ENCODE measurements at places on chromosomes 7 and 10.

- H3K27ac ChIP-seq = no peak overlapping the region
- DNase-seq = peak; percentile 44
- no peaks in the 10 kb centered on the region for H3K36me3 ChIP-seq
- peaks cover 2% of the 10 kb centered on the region for H3K4me1 ChIP-seq
- H3K27me3 ChIP-seq = no peaks in the 10 kb centered on the region
- no peak overlapping the region for H3K4me3 ChIP-seq
Measured at GRCh38 chr7:64098-64915, 128.1 kb upstream of the FAM20C start.

GRCh38 chr7:120709972-120710320 lies 148.0 kb downstream of the TSPAN12 start:
- H3K4me3 ChIP-seq = no peak overlapping the region
- H3K4me1 ChIP-seq = no peaks in the 10 kb centered on the region
- H3K27me3 ChIP-seq = no peaks in the 10 kb centered on the region
- H3K36me3 ChIP-seq = no peaks in the 10 kb centered on the region
- no peak overlapping the region for H3K27ac ChIP-seq
- DNase-seq = no peak

DNA sequence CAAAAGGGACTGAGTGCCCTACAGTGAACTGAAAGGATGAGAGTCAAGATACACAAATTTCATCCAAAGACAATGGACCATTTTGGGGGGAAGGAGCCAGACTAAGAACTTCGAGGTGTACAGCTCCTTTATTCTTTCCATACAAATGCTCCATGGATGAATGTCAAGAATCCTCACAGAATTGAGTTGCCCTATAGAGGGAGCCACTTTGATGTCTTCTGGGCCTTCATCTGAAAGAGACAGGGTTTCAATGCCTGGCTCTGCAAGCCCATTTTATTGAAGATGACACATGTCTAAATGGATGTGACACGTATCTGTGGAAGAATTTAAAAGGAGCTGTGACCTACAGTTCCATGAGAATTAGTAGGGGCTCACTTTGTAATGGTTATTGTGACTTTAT lies 32.0 kb upstream of the NRG3 start:
- no peak overlapping the region for H3K4me3 ChIP-seq
- no peaks in the 10 kb centered on the region for H3K27me3 ChIP-seq
- H3K4me1 ChIP-seq = no peaks in the 10 kb centered on the region
- no peak overlapping the region for H3K27ac ChIP-seq

GRCh38 chr7:156178857-156179256 lies 366.6 kb upstream of the SHH start:
- no peak overlapping the region for H3K27ac ChIP-seq
- no peaks in the 10 kb centered on the region for H3K27me3 ChIP-seq
- no peaks in the 10 kb centered on the region for H3K4me1 ChIP-seq
- no peak for DNase-seq
- H3K36me3 ChIP-seq = no peaks in the 10 kb centered on the region

GRCh38 chr10:72058347-72058898 lies 29.9 kb downstream of the SPOCK2 start:
- H3K4me1 ChIP-seq = peaks cover 4% of the 10 kb centered on the region
- no peak overlapping the region for H3K4me3 ChIP-seq
- DNase-seq = no peak
- H3K36me3 ChIP-seq = no peaks in the 10 kb centered on the region

DNA sequence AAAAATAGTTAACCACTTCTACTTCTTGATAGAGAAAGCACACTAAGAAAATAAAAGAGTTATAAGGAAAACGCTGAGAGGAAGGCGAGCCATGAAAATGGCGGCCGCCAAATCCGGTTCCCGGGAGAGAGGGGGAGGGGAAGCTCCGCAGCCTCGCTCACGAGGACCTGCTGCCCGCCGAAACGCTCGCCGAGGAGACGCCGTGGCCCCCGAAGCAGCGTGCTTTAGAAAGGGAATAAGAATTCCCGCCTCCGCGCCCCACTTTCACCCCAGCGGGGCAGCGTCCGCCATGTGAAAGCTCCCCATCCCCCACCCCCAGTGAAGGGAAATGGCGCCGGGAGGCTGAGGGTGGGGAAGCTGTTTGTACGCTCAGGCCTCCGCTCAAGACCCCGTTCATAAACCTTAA lies 505 bp downstream of the HNRNPA2B1 start:
- H3K27ac ChIP-seq = peak overlapping the region; percentile 95
- DNase-seq = no peak
- H3K27me3 ChIP-seq = no peaks in the 10 kb centered on the region
- peaks cover 22% of the 10 kb centered on the region for H3K4me1 ChIP-seq

DNA sequence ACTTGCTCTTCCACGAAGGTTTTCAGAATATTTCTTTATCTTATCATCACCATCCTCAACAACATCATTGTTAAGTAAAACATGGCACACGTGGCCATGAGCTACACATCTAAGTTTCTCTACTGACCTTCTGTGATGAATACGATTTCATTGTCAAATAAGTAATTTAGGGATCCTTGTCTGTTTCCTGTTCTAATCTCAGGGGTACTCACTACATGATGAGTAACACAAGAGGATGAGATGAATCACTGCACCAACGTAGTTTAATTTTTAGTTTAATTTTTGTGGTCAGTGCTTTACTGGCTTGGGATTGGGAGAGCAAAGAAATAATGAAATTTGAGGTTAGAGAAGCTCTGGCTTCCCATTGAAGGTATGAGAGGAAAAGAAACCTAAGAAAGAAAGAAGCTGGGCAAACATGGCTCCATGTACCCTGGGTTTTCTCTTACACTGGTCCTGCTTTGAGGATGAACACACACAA lies 461.9 kb upstream of the KLF6 start:
- peaks cover 3% of the 10 kb centered on the region for H3K27me3 ChIP-seq
- H3K4me1 ChIP-seq = peaks cover 3% of the 10 kb centered on the region
- no peak overlapping the region for H3K27ac ChIP-seq

DNA sequence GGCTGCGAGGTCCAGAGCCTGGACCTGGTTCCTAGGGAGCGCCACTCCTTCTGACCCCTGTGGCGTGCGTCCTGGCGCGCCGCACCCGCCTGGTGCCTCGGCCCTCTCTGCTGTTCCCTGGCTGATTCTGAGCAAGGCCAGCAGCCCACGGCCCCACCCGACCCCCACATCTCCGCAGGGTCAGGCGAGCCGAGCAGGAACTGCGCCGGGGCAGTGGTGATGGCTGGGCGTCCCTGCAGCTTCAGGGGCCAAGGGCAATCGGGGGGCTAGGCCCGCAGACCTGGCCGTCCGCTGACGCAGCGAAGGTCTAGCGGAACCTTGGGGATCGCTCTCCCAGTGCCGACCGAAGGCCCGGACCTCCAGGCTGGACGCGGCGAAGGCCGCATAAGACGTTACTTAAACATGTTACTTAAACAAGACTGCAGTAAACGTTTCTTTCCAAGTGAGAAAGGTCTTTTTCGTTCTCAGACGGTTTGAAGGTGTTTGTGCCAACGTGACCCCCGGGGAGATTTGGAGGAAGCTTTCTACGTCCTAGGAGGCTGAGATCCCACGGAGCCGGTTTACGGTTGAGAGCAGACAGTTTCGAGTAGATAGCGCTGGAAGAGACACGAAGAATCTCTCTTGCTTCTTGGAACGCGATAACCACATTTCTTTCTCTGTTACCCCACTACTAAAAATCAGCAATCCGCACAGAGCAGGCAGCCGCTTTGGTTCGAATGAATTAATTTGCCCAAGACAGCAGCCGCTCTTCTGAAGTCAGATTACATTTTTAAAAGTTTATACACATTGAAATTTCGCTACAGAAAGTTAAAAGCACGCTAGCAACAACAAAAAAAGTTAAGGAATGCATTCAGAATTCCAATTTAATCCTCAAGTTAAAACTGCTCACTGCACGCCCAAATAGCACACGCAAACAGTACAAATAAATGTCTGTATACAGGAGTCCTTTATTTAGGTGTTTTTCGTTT lies 4.9 kb upstream of the NKX2-3 start:
- H3K4me1 ChIP-seq = no peaks in the 10 kb centered on the region
- H3K4me3 ChIP-seq = peak overlapping the region; percentile 19
- H3K36me3 ChIP-seq = no peaks in the 10 kb centered on the region

- H3K27ac ChIP-seq = peak overlapping the region; percentile 67
- no peak overlapping the region for H3K4me3 ChIP-seq
- no peaks in the 10 kb centered on the region for H3K27me3 ChIP-seq
- H3K4me1 ChIP-seq = peaks cover 42% of the 10 kb centered on the region
- no peaks in the 10 kb centered on the region for H3K36me3 ChIP-seq
Measured at GRCh38 chr10:30422981-30423654, 10.9 kb upstream of the MAP3K8 start.

DNA sequence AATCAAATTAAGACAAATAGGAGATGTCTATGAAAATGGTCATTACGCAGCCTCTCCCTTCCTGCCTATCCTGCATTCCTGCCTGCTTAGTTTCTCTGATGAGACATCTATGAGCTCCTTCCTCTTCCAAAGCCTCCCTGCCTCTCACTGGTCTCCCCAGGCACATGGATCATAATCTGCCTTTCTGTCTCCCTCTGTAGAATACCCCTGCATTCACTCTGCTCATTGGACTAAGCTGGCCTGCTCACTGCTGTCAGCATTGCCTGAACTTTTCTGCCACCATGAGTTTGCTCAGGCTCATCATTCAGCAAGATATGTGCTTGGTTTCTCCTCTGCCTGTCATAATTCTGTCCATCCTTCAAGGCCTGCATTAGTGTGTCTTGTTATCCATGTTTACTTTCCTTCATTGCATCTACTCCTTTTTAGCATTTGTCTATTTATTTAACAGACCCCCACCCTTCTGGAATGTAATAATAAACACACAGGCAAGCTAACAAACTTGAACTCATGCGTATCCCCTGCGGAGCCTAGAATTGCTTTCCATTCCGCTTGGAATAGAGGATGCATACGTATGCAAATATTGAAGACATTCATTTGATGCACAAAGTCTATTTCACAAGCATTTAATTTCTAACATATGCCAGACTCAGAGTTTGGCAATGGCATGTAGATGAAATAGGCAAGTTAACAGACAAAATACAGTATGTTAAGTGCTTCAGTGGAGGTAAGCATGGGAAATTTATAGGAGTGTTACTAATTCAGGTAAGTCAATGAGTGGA lies 88.3 kb downstream of the PTPRZ1 start:
- no peak overlapping the region for H3K27ac ChIP-seq
- H3K4me3 ChIP-seq = no peak overlapping the region
- no peaks in the 10 kb centered on the region for H3K36me3 ChIP-seq
- no peak for DNase-seq

- no peak overlapping the region for H3K27ac ChIP-seq
- no peak overlapping the region for H3K4me3 ChIP-seq
- H3K27me3 ChIP-seq = no peaks in the 10 kb centered on the region
- H3K36me3 ChIP-seq = no peaks in the 10 kb centered on the region
- H3K4me1 ChIP-seq = no peaks in the 10 kb centered on the region
Measured at GRCh38 chr10:77746047-77746707, 108.6 kb upstream of the KCNMA1 start.

- no peaks in the 10 kb centered on the region for H3K36me3 ChIP-seq
- no peaks in the 10 kb centered on the region for H3K4me1 ChIP-seq
- no peak overlapping the region for H3K4me3 ChIP-seq
- no peaks in the 10 kb centered on the region for H3K27me3 ChIP-seq
- DNase-seq = no peak
Measured at GRCh38 chr7:13727279-13727678, 262.2 kb downstream of the ETV1 start.

DNA sequence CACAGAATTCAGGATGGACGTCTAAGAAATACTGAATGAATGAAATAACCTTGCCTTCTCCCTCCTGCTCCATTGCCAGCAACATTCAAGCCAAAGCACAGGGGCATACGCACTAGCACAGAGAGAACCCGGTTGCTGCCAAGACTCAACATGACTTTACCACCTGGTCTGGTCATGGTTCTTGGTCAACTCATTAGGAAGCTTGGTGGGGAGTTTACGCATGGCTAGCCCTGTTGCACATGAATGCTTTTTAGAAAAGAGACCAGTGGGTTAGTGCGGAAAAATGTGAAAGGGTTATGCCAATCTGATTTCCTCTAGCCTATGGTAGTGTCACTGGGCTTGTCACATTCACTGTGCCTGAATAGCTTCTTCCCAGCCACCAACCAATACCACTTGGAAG lies 187.6 kb upstream of the NEBL start:
- peaks cover 2% of the 10 kb centered on the region for H3K27me3 ChIP-seq
- H3K4me1 ChIP-seq = no peaks in the 10 kb centered on the region
- H3K4me3 ChIP-seq = no peak overlapping the region
- no peak overlapping the region for H3K27ac ChIP-seq

DNA sequence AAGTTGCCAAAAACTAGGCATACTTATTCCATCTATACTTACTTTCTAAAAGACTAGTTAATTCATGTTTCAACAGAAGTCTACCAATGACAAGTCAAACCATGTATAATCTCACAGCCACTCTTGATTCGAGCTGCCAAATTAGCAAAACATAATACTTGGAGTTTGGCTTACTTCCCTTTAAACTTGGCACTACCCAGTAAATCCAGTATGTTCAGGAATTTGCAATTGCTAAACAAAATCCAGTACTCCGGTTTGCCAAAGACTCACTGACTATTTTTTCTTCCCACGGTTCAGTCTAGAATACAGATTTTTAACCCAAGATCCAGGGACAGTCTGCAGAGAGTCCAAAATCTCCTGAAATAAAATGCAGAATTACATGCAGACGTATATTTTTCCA lies 4.6 kb downstream of the OAT start:
- H3K27me3 ChIP-seq = no peaks in the 10 kb centered on the region
- H3K4me3 ChIP-seq = peak overlapping the region; percentile 84
- peaks cover 40% of the 10 kb centered on the region for H3K36me3 ChIP-seq

DNA sequence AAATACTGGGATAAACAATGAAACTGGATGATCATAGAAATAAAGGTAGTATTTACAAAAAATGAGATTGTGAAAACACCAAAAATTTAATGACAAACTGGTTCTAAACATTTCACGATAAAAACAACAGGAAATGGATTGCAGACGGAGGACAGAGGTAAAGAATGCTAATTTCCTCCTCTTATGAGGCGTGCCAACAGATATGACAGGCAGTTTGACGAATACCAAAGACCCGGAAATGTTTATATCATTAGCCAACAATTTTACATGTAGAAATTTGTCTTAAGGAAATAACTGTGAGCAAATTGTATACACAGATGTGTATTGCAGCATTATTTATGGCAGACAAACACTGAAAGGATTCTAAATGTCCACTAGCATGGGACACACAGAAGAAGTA lies 162.0 kb upstream of the MGMT start:
- no peak overlapping the region for H3K4me3 ChIP-seq
- DNase-seq = no peak
- no peaks in the 10 kb centered on the region for H3K36me3 ChIP-seq

- no peaks in the 10 kb centered on the region for H3K27me3 ChIP-seq
- no peak overlapping the region for H3K4me3 ChIP-seq
- no peak overlapping the region for H3K27ac ChIP-seq
- no peak for DNase-seq
- no peaks in the 10 kb centered on the region for H3K4me1 ChIP-seq
Measured at GRCh38 chr10:23114228-23114850, 19.0 kb downstream of the MSRB2 start.

- H3K4me3 ChIP-seq = no peak overlapping the region
- peaks cover 2% of the 10 kb centered on the region for H3K36me3 ChIP-seq
- H3K27me3 ChIP-seq = no peaks in the 10 kb centered on the region
- peaks cover 21% of the 10 kb centered on the region for H3K4me1 ChIP-seq
- peak overlapping the region; percentile 76 for H3K27ac ChIP-seq
- DNase-seq = peak; percentile 92
Measured at GRCh38 chr7:27606270-27607209, 56.1 kb downstream of the HIBADH start.

- no peaks in the 10 kb centered on the region for H3K27me3 ChIP-seq
- H3K27ac ChIP-seq = no peak overlapping the region
- no peaks in the 10 kb centered on the region for H3K4me1 ChIP-seq
- H3K36me3 ChIP-seq = peaks cover 49% of the 10 kb centered on the region
Measured at GRCh38 chr10:113138937-113139585, 189.0 kb downstream of the TCF7L2 start.

- no peak for DNase-seq
- no peak overlapping the region for H3K27ac ChIP-seq
- H3K4me3 ChIP-seq = no peak overlapping the region
- H3K27me3 ChIP-seq = no peaks in the 10 kb centered on the region
- H3K4me1 ChIP-seq = no peaks in the 10 kb centered on the region
Measured at GRCh38 chr7:34096198-34096651, 190.9 kb downstream of the BMPER start.
